NCI-H774 (cell line): ENCODE measurements at places on chromosomes 2 and 18.

DNA sequence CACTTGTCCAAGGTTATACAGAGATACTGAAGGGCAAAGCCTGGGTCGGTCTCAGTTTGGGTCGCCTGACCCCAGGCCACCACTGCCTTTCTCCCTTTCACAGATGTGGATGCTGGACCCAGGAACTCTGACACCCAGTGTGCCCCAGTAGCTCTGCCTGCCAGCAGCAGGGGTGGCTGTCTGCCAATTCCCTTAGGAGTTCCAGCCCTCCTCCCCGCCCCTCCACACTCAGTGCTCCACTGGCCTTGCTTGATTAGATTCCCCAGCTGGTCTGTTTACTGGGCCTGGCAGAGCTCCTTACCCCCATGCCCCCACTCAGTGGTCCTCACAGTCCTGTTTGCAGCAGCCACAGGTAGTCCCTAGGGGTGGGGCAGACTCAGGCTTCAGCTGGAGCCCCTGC is 75.5 kb downstream of the NPAS2 start:
- DNase-seq: no peak

DNA sequence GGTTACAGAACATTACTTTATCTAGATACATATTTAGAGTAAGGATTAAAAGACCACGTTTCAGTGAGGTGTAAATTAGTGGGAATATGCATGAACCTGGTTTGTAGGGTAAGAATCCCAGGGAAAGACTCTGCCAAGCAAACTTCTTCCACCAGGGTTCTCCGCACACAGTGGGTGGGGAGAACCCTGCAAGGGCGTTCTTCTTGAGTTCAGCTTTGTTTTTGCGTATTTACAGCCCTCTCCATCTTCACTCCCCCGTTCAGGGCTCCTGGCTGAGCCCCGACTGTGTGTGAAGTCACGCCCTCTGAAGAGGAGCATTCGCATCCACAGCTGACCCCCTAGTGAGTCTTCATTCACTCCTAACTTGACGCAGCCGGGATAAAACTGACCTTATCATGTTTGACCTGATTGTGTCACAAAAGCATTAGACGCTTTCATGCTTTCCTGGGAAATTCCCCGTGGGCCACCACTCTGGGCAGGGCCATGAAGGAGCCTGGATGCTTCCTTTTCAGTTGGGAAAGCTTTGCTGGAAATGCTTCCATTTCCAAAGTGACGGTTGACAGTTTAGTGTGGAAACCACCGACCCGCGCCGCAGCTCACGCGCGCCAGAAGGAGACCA is 1.0 kb downstream of the ALKAL2 start:
- no peak for DNase-seq

GRCh38 chr2:205590759-205591158 is 91.5 kb upstream of the NRP2 start:
- no peak for DNase-seq

DNA sequence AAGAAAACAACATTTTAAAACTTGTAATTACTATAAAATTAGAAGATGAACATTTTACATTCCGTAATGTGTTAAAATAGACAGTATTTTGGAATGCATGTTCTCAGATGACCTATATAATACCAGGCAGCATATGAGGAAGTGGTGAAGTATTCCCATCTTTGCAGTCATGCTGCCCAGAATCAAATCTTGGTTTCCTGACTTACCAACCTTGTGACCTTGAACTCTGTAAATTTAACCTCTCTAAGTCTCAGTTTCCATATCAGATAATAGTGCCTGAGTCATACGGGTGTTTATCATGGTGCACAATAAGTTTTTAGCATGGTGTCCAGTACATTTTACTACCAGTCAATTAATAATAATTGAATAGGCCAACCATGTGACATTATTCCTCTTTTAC is 7.3 kb upstream of the GALM start:
- DNase-seq: no peak

DNA sequence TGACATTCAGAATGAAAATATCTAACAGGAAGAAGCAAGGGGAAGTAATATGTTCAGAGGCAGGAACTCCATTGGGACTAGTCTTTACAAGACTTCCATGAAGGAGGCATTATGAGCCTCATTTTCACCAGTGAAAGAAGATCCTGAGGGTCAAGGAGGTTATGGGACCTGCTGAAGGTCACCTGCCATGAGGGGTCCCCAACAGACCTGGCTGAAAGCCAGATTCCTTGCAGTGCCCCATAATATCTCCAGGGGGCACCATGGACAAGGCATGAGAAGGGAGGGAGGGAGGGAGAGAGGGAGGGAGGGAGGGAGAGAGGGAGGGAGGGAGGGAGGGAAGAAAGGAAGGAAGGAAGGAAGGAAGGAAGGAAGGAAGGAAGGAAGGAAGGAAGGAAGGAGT is 27.9 kb downstream of the XDH start:
- DNase-seq: no peak

- no peak for DNase-seq
Measured at GRCh38 chr2:3430172-3430571, 50.7 kb downstream of the TRAPPC12 start.

GRCh38 chr2:227407591-227408151 is 19.9 kb upstream of the SCYGR1 start:
- no peak for DNase-seq

- DNase-seq: no peak
Measured at GRCh38 chr2:64770781-64771334, 117.1 kb upstream of the SERTAD2 start.

DNA sequence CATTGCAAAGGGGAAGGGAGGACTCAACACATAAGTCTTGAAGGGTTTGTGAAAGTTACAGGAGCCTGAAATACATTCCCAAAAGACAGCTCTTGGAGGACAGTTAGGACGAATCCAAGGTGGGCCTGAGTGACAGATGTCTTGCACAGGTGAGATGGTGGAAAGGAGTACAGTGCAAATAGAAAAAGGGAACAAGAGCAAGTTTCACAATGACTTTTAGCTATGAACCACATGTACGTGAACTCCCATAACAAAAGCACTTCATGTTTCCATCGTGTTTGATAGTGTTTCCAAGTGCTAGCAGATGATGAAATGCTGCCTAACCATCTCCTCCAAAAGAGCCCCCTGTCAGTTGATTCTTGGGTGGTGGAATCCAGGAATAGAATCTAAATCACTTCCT is 1.8 kb downstream of the IL18RAP start:
- DNase-seq: no peak

- no peak for DNase-seq
Measured at GRCh38 chr18:35590935-35591334, 9.4 kb downstream of the GALNT1 start.

GRCh38 chr2:96159084-96159830 is 14.0 kb upstream of the DUSP2 start:
- no peak for DNase-seq

GRCh38 chr2:19600506-19600905 is 242.1 kb upstream of the OSR1 start:
- no peak for DNase-seq

DNA sequence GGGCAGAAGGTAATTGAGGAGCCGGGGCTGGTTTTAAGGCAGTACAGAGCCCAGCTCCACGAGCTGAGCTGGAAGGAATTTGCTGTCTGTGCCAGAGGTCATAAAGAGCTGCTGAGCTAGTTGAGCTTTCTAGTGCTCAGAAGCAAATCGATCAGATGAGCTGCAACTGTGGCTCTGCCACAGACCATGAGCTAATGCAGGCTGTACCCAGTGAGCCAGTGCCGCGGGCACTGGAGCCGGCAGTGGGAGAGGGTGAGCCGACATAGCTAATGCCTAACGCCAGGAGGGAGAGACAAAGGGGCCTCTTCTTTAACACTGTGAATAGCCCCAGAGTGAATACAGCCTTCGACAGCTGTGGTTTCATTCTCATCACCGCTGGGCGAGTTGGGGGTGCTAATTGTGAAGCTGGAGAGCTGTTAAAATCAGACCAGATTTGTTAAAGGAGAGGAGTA is 410.1 kb upstream of the TCF4 start:
- DNase-seq: no peak

DNA sequence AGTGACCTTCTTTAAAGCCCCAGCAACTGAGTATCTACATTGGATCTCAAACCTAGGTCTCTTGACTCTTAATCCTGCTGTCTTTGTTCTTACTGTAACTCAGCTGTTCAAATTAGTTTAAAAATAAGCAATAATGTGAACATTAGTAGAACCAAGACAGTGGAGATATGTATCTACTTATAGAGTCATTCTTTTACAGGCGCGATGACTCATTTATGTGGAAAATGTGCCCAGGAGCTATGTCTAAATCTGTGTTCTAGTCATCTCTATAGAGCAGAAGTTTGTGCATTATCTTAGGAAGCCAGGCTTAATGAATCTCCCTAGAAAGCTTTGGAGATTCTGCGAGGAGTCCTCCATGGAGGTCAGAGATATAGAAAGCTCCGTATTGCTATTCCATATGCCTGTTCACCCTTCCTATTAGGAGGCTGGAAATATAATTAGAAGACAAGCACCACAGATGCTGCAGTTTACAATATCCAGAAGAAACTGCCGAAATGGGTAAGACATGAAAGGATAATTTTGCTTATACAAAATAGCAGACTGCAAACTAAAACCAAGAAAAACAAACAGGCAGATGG is 211.6 kb downstream of the TRIB2 start:
- no peak for DNase-seq

DNA sequence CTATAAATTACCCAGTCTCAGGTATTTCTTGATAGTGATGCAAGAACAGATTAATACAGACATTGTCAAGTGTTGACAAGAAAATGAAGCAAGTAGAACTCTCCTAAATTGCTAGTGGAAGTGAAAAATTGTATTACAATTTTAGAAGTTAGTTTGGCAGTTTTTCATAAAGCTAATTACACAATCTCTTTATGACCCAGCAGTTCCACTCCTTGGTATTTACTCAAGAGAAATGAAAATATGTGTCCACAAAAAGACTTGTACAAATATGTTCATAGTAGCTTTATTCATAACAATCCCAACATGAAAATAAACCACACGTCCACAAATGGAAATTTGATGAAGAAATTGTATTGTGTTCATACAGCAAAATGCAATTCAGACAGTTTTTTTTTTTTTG is 49.4 kb downstream of the PDE1A start:
- DNase-seq: no peak

GRCh38 chr2:214379227-214379626 is 31.6 kb upstream of the VWC2L start:
- no peak for DNase-seq

- no peak for DNase-seq
Measured at GRCh38 chr2:142038826-142039225, 92.0 kb downstream of the LRP1B start.

DNA sequence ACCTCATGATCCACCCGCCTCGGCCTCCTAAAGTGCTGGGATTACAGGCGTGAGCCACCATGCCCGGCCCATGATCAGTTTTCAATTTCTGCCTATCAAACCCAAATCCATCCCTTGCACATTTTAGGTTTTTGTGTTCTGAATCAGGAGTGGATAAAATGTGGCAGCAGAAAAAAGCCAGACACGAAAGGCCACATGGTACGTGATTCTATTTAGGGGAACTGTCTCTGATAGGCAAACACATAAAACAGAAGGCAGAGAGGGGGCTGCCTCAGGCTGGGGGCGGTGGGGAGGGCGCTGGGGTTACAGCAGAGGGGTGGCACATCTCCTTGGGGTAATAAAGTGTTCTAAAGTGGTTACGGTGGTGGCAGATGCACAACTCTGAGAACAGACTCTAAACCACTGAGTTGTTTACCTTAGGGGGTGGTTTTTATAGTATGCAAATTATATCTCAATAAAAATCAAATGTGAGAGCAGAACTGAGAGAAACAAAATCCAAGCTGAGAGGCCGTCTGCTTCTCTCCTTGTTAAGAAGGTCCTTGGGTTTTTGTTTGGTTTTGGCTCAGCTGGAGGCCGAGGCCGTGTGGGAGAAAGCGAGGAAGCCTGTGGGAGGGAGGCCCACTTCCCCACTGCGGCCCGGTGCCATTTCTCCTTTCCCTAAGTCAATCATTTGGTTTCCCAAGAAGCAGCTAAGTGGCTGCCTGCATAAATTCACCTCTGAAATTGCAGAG is 78.0 kb downstream of the SOWAHC start:
- no peak for DNase-seq
